ENCODE measurements at places on chromosomes 11 and 22.

GRCh38 chr11:122656073-122656630, 630 bp downstream of the UBASH3B start:
- no peak for DNase-seq

DNA sequence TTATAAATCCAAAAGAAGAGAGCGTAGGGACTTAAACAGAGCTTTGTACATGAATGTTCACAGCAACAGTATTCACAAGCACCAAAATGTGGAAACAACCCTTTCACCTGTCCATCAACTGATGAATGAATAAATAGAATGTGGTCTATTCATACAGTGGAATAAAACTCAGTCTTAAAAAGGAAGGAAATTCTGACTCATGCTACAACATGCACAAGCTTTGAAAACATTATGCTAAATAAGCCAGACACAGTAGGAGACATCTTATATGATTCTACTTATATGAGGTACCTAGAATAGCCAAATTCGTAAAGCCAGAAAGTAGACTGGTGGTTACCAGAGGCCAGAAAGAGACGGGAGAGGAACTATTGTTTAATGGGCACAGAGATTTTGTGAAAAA, 74.3 kb downstream of the SHANK2 start:
- DNase-seq: no peak

DNA sequence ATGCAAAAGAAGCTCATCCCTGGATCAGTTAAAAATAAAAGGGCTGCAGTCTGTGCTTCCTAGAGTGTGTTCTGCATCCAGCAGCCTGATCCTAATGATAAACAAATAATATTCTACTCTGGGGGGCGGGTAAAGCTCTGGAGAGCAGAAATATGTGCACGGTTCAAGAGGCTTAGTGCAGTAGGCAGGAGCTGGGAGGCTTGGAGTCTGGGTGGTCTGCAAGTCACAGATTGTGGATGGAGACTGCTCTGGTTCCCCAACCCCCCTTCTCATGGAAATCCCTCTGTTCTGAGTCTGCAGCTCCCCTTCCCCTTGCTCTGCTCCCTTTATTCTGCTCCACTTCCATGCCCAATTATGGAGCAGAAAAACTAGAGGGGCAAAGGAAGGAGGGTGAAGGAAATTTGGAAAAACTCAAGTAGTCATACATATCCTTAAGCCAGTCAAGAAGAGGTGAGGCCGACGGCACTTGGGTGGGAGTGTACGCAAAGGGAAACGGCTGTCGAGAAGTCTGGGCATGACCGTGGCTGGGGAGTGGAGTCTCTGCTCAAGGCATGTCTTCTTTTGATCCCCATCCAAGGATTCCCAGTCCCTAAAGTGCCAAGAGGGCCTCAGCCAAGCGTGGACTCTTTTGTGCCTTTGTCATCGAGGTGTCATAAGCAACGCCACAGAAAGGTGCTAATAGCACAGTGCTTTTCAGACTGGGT, 16.3 kb upstream of the CLMP start:
- DNase-seq: no peak

DNA sequence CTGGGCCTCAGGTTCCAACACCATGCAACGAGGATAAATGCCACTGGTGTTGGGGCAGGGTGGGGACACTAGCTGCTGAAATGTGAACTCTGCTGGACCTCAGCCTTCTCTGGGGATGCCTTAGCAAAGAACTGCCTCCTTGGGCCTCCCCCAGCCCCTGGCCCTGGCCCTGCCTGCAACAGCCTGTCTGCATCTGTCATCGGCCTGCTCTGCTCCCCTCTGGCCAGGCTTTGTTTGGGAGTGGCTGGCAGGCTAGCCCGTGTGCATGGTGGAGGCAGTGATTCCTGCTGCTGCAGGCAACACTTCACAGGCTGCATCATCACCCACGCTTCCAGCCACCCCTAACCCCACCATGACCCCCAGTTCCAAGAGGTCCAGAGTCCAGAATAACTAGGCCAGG, 11.5 kb upstream of the MYOD1 start:
- DNase-seq: no peak

GRCh38 chr22:23837911-23838680, 710 bp downstream of the DERL3 start:
- DNase-seq: no peak

- DNase-seq: no peak
Measured at GRCh38 chr11:28243061-28243460, 134.9 kb downstream of the METTL15 start.

DNA sequence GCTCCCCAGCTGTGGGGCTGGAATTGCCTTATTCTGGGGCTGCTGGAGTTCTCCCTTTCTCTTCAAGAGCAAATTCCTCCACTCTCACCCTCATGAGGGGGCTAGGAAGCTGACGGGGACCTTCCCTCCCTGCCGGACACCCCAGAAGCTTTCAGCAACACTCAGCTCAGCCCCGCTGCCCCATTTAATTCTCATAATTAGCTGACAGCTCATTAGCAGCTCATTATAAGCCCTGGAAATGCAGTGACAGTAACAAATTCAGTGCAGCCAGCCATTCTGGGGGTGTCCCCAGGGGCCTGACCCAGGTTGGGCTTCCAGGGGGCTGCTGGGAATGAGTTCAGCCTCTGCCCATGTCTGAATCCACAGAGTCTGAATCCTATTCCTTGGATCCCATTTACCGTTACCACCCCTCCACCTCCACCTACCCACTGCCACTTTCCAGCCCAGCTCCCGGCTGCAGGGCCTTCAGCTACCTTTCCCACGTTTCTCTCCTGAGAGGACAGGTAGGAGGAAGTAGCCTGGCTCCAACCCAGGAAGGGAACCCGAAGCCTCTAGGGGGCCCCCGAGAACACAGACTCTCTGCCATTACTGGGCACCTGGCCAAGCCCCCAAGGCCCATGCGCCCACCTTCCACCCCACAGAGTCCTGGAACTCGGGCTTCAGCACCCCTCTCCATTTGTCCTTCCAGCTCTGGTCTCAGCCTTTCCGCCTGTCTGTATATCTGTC, 101.7 kb upstream of the LMO1 start:
- no peak for DNase-seq

DNA sequence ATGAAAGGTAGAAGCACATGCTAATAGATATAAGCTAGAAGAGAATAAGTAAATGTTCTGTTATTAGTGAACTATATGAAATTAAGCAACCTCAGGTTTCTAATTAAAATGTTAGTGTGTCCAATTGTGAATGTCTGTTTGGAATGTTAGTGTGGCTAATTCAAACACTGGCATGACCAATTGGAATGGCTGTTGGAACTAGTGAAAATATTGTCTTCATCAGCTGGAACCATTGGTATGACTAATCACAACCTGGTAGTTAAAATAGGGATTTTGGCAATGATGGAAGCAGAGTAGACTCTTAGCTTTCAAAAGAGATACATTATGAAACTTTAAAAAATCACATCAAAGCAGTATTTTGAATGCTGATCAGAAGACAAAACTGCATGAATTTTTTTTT, 66.8 kb downstream of the CYB5R2 start:
- DNase-seq: no peak

DNA sequence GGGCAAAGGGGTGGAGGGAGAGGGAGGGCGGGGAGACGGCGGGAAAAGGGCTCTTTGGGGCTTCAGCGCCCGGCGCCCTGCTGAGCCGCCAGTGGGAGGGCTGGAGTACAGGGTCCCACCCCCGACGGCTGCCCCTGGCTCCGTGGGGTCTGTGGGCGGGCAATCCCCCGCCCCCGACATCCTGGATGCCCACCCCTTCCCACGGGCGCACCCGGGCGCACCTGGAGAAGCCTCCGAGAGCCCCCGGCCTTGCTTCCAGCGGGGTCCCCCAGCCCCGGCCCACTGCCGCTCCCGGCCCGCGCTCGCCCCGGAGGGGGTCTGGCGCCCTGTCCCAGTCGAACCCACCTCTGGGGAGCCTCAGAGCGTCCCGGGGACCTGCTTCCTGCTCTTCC, 394 bp downstream of the CHRM4 start:
- DNase-seq: no peak

GRCh38 chr11:7168741-7168990, 79.9 kb downstream of the RBMXL2 start:
- no peak for DNase-seq

GRCh38 chr11:129202646-129203045, 10.5 kb upstream of the ARHGAP32 start:
- no peak for DNase-seq

- no peak for DNase-seq
Measured at GRCh38 chr22:27801202-27801615, 347 bp downstream of the MN1 start.

- DNase-seq: no peak
Measured at GRCh38 chr11:8359521-8359920, 95.8 kb upstream of the LMO1 start.

DNA sequence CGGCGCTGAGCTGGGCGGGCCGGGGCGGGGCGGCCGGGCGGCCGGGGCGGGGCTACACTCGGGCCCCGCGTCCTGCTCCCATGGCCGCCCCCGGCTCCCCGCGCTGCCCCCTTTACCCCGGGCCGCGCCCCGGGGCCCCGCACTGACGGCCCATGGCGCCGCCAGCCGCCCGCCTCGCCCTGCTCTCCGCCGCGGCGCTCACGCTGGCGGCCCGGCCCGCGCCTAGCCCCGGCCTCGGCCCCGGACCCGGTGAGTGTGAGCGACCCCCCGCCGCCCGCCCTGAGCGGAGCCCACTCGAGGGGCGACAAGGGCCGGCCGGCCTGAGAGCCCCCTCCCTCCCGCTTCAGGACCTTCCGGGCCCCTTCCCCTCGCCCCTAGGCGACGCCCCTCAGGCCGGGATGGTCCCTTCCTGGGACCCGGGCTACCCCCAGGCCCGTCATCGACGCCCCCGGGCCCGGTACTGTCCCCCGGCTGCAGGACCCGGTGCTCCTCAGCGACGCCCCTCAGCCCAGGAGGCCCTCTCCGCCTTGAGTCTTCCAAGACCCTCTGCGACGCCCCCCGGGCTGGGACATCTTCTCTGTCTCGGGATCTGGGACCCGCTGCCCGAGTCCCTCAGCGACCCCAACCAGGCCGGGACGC, at the start of gene KREMEN1:
KREMEN1 (plus strand) TSS at position 57 of the 639 bp plus-strand sequence; CDS start at position 153, 96 bp downstream.
- no peak for DNase-seq

- no peak for DNase-seq
Measured at GRCh38 chr11:119479685-119480275, 56.8 kb upstream of the THY1 start.

DNA sequence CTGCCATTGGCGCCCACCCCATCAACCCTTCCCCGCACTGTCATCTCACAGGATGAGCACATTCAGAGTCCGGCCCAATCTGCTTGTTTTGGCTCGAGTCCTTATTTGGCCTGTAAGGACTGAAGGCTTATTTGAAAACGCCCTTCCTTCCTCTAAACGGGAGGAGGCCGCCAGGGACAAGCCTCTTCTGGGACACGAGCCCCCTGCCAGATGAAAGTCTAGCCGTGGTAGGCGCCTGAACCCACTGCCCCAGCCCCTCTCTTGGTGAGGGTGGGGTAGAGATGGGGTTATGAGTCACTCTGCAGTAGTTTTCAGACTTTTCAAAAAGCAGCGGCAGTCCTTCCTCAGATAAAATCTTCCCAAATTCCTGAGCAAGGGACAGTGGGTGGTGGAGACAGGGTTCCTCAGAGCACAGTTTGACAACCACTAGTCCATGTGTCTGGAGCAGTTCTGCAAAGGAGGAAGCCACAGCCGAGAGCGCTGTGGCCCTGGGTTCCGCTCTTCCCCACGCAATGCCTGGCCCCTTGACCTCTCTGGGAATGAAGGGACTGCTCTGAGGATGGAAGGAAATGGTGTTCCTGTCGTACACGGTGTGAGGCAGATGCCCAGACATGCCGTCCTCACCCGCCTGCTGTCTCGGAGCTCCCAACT, 57.0 kb downstream of the MYH9 start:
- DNase-seq: no peak

DNA sequence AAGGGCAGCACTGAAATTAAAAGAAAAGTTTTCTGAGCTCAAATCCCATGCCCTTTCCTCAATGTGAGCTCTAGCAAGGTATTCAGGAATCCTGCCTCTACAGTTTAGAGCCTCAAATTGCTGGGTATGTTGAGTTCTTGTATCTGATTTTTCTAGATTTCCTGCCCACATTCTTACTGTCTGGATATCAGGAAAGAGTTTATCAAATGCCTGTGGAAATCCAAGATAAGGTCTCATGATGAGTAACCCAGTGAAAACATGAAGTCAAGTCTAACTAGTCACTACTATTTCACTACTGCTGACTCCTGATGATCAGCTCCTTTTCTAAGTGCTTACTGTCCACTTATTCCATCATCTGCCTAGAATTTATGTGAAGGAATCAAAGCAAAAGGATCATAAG, 29.8 kb downstream of the LIMK2 start:
- no peak for DNase-seq

DNA sequence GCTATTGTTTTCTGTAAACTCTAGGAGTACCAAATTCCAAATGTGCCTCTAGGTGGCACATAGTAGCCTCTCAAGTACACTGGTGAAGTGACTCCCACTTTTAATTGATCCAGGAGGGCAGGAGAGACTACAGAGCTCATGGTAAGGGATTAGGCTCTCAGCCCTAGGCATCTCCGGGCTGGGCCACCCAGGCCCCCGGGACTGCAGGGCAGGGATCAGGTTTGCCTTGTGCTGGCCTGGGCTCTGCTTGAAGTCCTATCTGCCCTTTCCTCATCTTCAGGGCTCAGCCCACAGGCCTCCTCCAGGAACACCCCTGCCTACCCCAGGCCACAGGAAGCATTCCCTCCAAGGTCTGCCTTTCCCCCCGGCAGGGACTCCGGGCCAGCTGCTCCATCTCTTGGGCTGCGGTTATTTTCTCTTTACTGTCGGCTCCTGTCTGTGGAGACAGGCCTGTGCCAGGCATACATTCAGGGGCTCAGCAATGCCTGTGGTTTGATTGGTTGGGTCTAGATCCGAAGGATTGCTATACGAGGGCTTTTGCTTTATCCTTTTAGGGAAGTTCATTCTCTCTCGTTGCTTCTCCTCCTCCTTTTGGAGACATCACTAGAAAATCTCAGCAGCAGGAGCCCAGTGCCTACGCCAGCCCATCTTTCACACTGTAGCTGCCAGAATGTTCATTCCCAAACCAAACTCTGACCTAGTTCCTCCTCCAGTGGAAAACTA, 32.8 kb downstream of the PARVA start:
- no peak for DNase-seq

DNA sequence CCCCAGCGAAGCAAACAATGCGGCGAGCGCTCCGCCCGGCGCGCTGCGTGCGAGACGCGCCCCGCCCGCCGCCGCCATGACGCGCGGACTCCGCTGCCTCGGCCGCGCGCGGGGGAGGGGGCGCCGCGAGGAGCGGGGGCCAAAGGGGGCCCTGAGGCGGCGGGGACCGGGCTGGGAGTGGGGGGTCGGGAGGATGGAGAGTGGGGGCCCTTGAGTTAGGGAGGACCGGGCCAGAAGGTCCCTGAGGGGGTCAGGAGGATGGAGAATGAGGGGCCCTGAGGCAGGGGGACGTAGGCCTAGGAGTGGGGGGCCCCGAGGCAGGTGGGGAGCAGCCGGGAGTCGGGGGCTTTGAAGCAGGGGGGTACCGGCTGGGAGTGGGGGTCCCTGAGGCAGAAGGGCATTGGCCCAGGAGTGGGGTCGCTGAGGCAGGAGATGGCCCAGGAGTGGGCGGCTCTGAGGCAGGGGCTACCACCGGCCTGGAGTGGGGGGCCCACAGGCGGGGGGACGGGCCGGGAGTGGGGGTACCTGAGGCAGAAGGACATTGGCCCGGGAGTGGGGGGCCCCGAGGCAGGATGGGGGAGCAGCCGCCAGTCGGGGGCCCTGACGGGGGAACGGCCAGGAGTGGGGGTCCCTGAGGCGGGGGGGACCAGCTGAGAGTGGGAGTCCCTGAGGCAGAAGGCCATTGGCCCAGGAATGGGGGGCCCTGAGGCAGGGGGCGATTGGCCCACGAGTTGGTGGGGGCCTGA, at the start of gene BRD1:
BRD1 (minus strand) TSS at position 21 of the 746 bp plus-strand sequence. CDS start 3,556 bp downstream, outside the sequence.
- no peak for DNase-seq
